ENCODE measurements at places on chromosomes 5 and 9.

DNA sequence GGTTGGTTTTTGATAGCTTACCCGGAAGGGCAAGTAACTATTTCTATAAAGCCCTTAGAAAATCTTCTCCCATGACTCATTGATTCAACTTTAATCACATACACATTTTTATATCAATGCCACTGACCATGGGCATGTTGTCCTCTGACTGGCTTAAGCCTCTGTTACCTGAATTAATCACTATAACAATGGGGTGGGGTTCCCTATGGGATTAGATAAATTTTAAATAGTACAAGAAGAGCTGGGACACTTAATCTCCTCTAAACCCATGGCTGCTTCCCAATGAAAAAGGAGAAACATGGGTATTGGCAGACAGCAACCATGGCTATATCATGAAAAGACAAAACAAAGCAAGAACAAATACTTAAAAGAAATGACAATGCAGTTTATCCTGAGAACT is 636.2 kb downstream of the BRINP1 start:
- DNase-seq: no peak

DNA sequence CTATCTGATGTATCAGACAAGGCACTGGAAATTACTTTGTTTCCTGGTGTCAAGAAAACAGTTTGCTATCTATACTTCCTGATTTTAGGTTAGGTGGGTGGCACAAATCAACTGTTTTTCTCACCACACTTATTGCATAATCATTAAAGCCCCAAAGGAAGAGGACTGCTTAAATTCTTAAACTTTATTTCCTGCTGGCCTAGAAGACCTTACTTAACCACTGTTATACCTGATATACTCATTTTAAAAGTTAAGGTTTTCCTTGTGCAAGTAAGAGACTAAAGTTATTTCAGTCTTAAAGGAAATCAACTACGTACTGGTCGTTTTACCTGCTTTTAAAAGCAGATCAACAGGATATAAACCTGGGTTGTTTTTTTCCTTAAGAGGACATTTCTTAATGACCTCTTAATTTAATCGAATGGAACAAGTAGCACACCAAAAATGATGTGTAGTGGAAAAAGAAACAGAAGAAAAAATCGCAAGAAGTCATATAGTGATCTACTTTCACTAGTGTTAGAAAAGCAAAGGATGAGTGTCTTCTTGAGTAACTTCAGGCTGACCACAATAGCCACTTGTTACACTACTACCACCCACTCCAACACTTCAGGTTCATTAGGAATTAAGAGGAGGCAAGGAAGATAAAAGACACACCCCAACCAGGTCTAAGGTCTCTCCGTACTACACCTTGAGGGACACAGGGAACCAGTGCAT is 974 bp downstream of the CLINT1 start:
- peak; percentile 37 for DNase-seq

DNA sequence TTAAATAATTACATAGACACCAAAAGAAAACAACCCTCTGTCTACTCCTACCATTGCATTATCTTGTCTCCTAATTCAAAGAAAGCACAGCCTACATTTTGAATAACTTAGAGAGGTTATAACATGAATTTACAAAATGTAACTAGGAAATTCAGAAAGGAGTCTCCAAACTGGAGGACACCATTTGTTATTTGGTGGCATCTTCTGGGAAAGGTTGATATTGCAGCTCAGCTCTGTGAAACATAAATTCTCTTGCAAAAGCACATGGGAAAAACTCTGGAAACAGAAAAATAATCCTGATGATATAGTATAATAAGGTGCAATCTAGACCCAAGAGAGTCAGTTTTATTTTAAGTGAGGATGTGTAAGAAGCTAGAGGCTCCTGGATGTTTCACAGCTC is 215.3 kb downstream of the MLLT3 start:
- DNase-seq: no peak

DNA sequence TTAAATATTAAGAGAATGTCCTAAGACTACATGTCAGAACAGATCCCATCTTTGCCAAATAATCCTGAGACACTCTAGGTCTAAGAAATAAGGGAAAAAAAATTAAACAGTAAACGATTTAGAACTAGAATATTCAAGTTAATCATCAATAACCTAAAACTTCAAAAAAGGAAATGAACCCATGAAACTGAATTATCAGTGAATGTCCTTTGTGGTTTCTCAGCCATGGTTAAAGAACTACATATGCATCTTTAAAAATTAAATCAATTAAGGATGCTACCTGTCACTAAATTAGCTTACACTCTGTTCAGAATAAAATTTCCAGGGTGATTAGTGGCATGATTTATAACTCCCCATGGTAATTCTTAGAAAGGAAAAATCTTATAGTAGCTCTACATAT is 850.0 kb upstream of the C9orf72 start:
- no peak for DNase-seq

DNA sequence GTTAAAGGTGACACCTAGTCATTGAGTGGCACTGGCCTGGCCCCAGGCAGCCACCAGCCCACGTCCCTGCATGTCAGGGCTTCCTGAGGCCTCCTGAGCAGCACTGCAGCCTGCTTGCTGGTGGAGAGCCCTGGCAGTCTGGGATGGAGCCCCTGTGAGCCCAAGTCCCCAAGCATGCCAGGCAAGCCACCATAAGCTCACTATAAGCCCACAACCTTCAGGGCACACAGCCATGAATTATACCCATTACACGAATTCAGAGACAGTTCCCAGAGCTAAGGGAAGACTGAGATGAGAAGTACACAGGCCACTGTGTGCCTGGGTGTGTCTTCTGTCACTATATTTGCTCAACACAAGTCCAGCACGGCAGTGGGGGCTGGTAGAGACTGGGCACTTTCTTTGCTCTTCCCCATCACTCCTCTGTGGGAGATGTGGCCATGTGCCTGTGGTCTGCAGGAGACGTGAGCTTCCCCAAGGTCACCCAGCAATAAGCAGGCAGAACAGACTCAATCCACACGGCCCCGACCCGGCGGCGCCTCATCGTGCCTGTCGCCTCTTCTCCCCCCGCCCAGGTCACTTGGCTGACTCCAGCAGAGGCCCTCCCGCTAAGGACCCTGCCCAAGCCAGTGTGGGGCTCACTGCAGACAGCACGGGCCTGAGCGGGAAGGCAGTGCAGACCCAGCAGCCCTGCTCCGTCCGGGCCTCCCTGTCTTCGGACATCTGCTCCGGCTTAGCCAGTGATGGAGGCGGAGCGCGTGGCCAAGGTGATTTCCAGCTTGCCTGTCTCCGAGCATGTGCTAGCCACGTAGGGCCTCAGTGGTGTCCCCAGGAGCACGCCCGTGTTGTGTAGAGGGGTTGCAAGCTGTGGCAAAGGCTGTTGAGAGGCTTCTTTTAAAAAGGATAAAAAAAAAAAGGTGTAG is 114.8 kb downstream of the WNK2 start:
- DNase-seq: no peak

GRCh38 chr5:119131530-119132304 is 60.8 kb downstream of the DMXL1 start:
- no peak for DNase-seq

GRCh38 chr9:133716564-133717112 is 21.5 kb downstream of the SARDH start:
- DNase-seq: no peak

GRCh38 chr5:115458416-115458815 is 86.2 kb downstream of the FEM1C start:
- DNase-seq: no peak

DNA sequence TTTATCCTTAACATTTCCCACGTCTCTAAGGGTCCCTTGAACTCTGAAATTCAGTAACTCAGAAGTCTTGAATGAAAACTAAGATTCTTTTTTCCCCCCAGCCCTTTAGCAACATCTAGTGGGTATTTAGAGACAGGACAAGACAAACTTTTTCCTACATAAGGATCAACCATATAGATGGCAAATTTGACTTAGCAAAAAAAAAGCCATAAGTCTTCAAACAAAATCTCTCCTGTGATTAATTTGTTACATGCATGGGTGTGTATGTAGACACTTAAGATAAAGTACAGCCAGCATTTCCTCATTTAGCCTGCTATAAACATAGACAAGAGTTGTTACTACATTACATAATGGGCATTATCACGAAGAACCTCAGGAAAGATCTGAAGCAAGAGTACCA is 29.1 kb upstream of the ANKRD31 start:
- DNase-seq: peak; percentile 44

DNA sequence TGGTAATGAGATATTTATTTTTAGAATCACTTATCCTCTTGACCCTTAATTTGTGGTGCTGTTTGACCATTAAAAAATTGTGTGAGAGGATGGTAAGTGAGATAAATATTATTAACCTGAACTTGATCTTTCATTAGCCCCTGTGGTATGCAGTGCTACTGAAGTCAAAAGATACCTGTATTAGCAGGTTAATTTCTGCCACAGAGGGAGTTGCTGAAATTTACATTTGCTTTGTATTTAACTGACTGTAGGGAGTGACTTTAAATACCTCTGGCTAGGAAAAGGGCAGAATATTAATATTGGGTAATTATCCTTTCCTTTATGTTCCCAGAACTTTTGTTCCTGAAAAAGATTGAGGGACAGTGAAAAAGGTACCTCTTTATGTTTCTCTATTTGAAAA is 133.6 kb downstream of the CHSY3 start:
- DNase-seq: no peak

GRCh38 chr5:95261437-95262175 is 23.3 kb downstream of the MCTP1 start:
- DNase-seq: peak; percentile 21

GRCh38 chr5:8376478-8376877 is 507.5 kb downstream of the MTRR start:
- no peak for DNase-seq

- DNase-seq: no peak
Measured at GRCh38 chr9:101486693-101487442, 46.8 kb upstream of the RNF20 start.

GRCh38 chr5:34008802-34009201 is 952 bp upstream of the AMACR start:
- DNase-seq: no peak

DNA sequence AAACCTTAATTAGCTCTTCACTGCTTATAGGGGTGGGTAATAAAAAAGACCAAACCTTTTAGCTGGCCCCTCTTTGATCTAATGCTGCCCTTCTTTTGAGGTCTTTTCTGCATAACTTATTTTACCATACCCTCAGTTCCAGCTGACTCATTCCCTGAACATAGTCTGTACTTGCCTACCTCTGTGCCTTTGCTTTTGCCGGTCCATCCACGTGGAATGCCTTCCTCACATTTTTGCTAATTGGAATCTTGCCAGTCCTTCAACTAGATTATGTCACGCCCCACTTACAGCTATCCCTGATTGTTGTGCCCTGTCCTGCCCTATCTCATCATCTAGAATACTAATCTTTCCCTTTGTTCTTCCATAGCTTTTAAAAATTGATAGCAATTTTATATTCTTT is 44.2 kb downstream of the FAF2 start:
- DNase-seq: no peak

DNA sequence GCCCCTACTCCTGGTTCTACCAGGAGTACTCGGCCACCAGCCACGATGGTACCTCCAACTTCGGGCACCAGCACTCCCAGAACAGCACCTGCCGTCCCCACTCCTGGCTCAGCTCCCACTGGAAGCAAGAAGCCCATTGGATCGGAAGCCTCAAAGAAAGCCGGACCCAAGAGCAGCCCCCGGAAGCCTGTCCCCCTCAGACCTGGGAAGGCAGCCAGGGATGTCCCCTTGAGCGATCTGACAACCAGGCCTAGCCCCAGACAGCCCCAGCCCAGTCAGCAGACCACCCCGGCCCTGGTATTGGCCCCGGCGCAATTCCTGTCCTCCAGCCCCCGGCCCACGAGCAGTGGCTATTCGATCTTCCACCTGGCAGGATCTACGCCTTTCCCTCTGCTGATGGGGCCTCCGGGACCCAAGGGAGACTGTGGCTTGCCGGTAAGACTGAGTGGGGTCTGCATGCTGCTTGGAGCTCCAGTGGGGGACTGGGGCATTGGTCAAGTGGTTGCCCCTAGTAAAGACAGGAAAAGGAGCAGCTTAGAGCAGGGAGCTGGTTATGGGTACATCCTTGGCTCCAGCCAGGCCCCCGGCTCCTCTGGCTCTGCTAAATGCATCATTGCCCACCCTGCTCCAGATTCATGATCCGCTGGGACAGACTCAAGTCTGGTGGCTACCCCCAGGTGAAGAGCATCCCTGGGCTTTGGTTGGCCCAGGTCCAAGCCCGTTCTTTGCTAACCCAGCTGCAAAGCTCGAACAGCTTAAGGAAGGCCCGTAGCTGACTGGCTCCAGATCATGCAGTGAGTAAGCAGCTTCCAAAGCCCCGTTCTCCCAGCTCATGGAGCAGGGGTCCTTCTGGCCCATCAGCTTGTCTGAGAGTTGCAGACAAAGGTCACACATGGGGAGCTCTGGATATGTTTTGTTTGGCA is 14.0 kb downstream of the COL27A1 start:
- DNase-seq: no peak

DNA sequence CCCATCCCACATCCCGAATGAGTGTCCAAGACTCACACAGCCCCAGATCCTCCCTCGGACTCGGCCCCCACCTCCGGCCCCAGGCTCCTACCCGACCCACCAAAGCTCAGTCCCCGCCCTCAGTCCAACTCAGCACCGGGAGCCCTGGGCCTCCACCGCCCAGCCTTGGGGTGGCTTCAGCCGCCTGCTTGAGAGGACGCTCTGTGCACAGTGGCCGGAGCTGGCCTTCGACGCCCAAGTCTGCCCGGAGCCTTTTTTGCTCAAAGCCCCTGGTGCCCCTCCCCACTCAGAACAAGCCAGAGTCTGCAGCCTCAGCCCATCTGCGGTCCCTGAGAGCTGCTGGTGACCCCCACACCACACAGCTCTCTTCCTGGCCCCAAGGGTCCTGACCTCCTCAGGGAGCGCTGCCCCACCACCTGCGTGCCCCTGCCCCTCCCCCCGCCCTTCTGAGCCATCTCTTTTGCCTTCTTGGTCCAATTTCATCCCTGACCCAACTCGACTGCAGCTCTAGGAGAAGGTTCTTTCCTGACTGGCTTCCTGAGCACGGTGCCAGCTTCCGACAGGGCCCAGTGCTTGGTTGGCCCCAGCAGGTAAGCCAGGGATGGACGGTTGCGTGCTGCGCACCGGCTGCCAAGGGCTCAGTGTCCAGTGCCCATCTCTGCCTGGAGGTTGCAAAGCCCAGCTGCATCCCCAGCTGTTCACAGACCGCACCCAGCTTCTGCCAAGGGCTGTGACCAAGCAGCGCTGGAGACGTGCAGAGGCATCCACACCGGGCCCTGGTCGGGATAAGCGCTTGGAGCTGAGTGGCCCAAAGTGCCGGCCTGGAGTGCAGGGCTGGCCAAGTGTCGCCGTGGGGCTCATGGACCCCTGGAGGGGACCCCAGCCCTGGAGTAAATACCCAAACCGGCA is 27.7 kb upstream of the NSMF start:
- DNase-seq: no peak

- no peak for DNase-seq
Measured at GRCh38 chr9:119052339-119053030, 316.8 kb downstream of the BRINP1 start.

Measured in CD4-positive, alpha-beta T cell treated with Interleukin-12 subunit alpha and Interleukin-12 subunit beta, for 1 hour (primary cell).